OCI-LY7 (cell line): ENCODE measurements at places on chromosomes 3 and 15.
A peak's percentile ranks its signal among the peaks of the same experiment; 100 is the strongest.

DNA sequence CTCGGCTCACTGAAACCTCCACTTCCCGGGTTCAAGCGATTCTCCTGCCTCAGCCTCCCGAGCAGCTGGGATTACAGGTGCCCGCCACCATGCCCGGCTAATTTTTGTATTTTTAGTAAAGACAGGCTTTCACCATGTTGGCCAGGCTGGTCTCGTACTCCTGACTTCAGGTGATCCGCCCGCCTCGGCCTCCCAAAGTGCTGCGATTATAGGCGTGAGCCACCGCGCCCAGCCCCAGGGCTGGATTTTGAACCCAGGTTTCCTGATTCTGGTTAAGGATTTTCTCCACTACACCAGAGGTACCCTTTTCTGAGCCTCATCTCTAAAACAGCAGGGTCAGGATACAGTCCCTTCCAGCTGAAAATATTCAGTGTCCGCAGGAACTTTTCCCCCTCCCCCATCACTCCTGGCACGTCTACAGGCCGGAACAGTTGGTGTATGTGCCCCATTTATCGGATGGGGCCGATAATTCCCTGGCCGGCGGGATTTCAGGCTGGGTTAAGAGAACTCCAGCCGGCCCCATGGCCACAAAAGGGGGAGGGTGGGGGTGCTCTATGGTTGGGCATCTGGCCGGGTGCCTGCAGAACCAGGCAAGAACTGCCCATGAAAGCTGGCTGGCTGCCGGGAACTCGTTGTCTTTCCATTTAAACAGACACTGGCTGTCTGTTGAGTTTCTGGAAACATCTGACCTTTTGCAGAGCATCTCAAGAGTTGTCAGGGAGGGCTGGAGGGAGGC is 26.8 kb upstream of the SEMA4B start:
- DNase-seq: no peak

DNA sequence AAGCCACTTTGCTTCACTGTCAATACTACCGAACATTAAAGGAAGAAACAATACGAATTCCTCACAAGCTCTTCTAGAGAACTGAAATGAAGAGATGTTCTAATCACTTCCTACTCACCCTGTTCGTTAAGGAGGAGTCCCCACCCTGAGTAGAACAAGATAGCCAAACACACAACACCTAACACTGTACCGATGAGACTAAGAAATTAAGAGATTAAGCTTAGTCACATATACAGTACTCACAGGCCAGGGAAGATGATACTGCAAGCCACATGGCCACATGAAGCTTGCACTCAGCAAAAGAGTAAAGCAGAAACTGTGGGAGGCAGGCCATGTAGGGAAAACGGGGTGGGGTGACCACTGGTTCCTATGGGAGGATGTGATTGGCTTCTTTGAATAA is 48.0 kb downstream of the CGGBP1 start:
- no peak for DNase-seq

GRCh38 chr3:9809239-9809614 is 835 bp upstream of the TTLL3 start:
- DNase-seq: no peak

GRCh38 chr15:29570121-29570947 is 251.9 kb downstream of the TJP1 start:
- no peak for DNase-seq

- DNase-seq: no peak
Measured at GRCh38 chr3:151169262-151169947, 33.6 kb downstream of the GPR171 start.

DNA sequence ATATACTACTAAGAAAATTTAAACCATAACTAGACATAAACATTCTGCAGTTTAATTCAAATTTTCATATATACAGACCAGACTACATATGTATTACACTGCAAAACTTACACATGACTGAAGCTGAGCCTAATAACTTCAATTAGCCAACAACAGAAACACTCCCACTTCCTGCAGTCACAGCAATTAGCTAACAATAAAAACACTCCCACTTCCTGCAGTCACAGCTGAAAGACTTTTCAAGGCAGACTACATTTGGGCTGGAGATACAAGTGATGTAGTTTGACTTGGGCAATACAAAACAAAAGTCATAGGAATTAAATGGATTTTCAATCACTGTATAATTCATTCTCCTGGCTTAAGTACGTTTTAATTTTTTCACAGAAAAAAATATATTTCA is 10.3 kb downstream of the TM2D3 start:
- peak; percentile 57 for DNase-seq
